C1 segment of cervical spinal cord (tissue), 14 donors: ENCODE measurements at places on chromosomes 3 and 15.
A peak's percentile ranks its signal among the peaks of the same experiment; 100 is the strongest.

- DNase-seq = no peak
Measured at GRCh38 chr3:48406443-48407431, 23.1 kb downstream of the PLXNB1 start.

DNA sequence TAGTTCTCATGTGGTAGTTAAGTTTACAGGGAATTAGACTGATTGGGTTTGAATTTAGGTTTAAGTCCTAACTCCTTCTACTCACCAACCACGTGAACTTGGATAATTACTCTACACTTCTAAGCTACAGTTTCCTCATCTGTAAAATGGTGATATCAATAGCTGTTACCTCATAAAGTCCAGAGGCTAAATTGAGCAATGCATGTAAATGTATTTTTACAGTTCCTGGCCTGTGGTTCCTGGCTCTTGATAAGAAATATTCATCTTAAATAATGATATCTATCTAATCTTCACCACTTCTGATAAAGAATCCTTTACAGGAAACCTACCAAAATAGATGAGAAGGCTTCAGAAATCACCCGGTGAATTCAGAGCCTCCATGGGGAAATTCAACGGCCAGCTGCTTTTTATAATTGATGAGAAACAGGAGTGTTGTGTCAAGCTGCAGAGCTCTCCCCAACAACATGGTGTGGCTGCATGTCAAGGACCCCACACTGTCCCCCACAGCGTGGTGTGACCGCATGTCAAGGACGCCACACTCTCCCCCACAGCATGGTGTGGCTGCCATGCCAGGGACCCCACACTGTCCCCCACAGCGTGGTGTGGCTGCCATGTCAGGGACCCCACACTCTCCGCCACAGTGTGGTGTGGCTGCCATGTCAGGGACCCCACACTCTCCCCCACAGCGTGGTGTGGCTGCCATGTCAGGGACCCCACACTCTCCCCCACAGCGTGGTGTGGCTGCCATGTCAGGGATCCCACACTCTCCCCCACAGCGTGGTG lies 80.8 kb upstream of the PEX5L start:
- no peak for DNase-seq

DNA sequence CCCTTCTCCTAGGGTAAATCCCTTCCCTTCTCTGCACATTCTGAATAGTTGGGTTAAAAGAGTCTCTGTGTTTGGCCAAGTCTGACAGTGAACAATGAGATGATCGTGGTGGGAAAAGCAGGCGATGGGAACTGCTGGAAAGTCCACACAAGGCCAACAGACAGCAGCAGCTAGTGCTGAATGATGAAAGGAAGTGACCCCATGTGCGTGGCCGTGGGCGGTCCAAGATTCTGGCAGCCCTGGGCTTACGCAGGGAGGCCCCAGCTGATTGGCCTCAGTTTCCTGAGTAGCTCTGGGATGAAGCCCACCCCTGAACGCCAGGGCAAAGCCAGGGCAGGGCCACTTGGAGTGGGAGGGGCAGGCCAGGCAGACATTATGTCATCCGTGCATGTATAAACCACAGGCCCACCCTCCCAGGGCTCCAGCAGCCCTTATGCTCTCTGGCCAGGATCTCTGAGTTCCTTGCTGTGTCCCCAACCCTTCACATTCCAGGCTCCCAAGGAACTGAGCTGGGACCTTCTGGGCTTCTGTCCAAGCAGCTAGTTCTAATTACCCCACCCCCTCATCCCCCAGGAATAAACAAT lies 57.8 kb downstream of the CDC25A start:
- no peak for DNase-seq

GRCh38 chr3:175346573-175347356 lies 487.6 kb downstream of the NAALADL2 start:
- no peak for DNase-seq

DNA sequence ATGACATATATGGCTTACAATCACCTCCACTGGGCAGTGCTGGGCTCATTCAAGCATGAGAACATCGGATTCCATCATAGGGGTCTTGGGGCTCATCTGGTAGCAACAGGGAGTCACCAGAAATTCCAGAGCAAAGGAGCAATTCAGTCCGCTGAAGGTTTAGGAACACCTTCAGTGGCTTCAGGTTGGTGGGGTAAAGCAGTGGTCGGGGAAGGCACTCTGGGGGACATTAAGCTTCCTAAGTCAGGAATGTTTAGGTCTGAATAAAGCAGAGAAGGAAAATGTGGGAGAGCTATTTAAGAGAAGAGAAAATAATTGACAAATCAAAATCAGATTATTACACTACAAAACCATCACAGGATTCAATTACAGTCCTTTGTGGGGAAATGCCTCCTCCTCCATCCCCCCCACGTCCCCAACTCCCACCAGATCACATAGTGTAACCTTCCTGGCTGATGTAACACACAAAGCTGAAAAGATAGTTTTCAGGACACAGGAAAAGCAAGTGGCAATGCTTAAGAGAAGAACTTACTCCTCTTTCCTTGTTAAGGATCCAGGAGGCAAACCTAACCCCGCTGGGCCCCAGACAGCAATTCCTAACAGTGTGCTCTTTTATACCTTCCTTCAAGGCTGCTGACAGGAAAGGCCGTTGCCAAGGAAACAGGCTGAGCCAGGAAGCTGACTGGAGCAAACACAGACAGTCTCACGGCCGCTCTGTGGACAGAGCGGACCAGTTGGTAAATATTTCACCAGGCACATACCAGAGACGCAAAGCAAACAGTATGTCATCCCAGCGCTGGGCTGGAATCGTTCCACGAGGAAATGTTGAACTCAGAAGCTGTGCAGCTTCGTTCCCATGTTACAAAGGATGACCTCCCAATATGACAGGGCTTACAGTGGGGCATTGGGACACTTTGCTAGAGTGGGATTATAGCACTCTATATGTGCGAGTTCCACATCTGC lies 57.5 kb upstream of the LMCD1 start:
- DNase-seq = peak; percentile 26

DNA sequence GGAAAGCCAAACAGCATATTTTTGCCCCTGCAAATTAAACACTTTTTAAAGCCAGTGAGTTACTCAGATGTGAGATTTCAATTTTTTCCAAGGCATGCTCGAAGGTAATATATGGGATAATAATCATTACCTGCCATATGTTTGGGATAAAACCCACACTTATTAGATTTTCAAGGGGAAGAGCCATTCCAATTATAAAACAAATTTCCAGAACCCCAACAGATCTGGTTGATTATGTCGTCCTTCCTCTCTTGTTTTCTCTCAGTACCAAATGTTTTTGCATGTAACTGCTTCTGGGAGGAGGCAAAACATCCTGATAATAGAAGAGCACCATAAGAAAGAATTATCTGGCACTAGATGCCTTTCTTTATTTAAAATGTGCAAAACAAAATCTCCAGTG lies 115.1 kb downstream of the AKAP13 start:
- DNase-seq = no peak

GRCh38 chr3:140870351-140870750 lies 71.3 kb upstream of the SLC25A36 start:
- no peak for DNase-seq

GRCh38 chr15:62105266-62105665 lies 38.5 kb downstream of the C2CD4A start:
- DNase-seq = no peak

GRCh38 chr3:1380926-1381646 lies 288.3 kb downstream of the CNTN6 start:
- DNase-seq = no peak

- no peak for DNase-seq
Measured at GRCh38 chr15:28123408-28124023, 24.4 kb upstream of the OCA2 start.

DNA sequence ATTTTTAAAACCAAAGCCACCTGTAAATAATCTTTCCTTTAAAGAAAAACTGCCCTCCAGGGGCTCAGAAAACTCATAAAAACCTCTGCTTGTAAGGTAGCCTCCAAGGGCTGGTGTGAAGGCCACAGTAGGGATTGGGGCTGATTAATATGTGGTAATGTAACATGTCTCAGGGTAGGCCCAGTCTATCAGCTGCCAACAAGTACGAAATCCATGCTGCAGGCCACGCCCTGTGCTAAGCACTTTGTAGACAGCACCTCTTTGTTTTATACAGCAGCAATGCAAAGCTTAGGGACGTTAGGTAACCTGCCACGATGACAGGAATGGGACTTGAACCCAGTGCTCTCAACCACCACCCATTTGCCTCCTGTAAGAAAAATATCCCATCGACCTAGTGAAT lies 65.6 kb upstream of the PRICKLE2 start:
- DNase-seq = no peak

GRCh38 chr15:76162784-76163456 lies 103.1 kb downstream of the TMEM266 start:
- DNase-seq = no peak

GRCh38 chr3:20245781-20246180 lies 59.8 kb upstream of the SGO1 start:
- no peak for DNase-seq

- no peak for DNase-seq
Measured at GRCh38 chr3:72032441-72033135, 247.6 kb upstream of the PROK2 start.

DNA sequence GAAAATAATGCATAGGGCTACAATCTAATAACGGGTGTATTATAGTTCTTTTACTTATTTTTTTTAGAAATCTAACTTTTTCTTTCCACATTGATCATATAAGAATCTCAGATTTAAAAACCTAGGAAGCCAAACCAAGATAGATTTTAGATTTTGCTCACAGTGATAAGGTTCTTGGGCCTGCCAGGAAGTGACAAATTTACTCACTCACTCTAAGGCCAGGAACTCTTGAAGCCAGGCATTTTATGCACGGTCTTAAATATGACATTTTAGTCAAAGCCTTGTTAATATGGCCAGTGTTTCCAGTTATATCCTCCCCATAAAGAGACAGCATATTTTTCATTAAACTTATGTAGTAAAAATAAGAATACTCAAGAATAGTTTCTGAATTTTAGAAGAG lies 271.4 kb downstream of the SQOR start:
- DNase-seq = no peak
